Neural crest cell (in vitro differentiated cells): ENCODE measurements at places on chromosomes 11 and 22. TPM values are rescaled to one million over a fixed set of nuclear protein-coding genes. Genes with fewer than 3 reads are reported as not detected.

The F2 gene
- not detected in 2 replicates for total RNA-seq

DNA sequence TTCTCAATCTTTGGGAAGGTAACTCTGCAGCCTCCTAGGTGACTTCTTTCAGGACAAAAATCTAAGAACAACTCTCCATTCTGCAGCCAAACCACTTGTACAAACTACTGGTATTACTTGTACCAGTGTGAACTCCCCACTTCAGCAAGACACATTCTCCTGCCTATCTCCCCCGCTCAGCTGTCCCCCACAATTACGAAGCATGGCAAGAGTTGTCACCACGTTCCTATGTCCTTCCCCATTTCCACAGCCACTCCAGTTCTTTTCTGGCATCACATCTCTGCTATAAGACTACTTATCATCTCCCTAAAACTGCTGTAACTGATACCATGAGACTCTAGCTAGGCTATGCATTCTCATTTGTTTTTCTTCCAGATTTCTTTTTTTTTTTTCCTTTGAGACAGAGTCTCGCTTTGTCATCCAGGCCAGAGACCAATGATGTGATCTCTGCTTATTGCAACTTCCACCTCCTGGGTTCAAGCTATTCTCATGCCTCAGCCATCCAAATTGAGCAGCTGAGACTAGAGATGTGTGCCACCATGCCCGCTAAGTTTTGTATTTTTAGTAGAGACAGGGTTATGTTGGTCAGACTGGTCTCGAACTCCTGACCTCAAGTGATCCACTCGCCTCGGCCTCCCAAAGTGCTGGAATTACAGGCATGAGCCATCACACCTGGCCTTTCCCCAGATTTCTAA, 71.9 kb upstream of the CDON start:
- H3K27ac ChIP-seq = no peak overlapping the region
- H3K27me3 ChIP-seq = peaks cover 93% of the 10 kb centered on the region
- no peak overlapping the region for H3K4me3 ChIP-seq

GRCh38 chr11:2358754-2359442, 18.2 kb upstream of the CD81 start:
- DNase-seq = no peak
- no peak overlapping the region for H3K4me3 ChIP-seq
- H3K36me3 ChIP-seq = no peaks in the 10 kb centered on the region
- no peaks in the 10 kb centered on the region for H3K27me3 ChIP-seq

The C11orf86 gene
- total RNA-seq = not detected in 2 replicates

- no peak overlapping the region for H3K27ac ChIP-seq
- no peaks in the 10 kb centered on the region for H3K36me3 ChIP-seq
- peak overlapping the region; percentile 84 for H3K4me3 ChIP-seq
Observed at GRCh38 chr11:63613517-63614135, 607 bp downstream of the PLAAT3 start.
